ENCODE measurements at places on chromosomes 2 and 18. TPM values are rescaled to one million over a fixed set of nuclear protein-coding genes. Genes with fewer than 3 reads are reported as not detected.

The ATP6V1C2 gene
- 0.61 TPM for total RNA-seq

The UGT1A3 gene
- total RNA-seq = 6.0 TPM

The LYPD1 gene
- 34.3 TPM for total RNA-seq

The PLCD4 gene
- total RNA-seq = 0.95 TPM

The ITGA4 gene
- 0.33 TPM for total RNA-seq

- no peak overlapping the region for H3K4me3 ChIP-seq
- no peaks in the 10 kb centered on the region for H3K4me1 ChIP-seq
- H3K27me3 ChIP-seq = peaks cover 24% of the 10 kb centered on the region
- DNase-seq = no peak
Measured at GRCh38 chr18:47263430-47264307, 12.2 kb upstream of the SKOR2 start.

DNA sequence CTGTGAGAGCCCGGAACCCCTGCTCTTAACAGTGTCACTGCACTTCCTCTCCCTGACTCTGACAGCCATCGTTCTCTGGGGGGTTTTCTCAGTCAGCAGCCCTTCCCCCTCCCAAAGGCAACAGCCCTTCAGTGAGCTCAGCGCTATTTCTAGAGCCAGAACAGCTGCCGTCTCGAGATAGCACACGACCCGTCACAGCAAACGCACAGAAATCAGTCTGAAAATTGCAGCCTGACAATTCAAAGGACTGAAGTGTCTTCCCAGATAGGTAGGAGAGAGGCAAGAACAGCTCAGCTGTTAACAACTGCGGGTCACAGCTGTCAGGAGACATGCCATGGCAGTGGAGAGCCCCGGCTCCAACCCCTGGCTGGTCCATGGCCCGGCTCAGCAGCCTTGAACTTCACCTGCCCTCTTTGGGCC, 45.4 kb downstream of the ST8SIA5 start:
- DNase-seq = no peak
- H3K27ac ChIP-seq = no peak overlapping the region
- H3K27me3 ChIP-seq = no peaks in the 10 kb centered on the region
- H3K4me3 ChIP-seq = no peak overlapping the region
- H3K36me3 ChIP-seq = no peaks in the 10 kb centered on the region

DNA sequence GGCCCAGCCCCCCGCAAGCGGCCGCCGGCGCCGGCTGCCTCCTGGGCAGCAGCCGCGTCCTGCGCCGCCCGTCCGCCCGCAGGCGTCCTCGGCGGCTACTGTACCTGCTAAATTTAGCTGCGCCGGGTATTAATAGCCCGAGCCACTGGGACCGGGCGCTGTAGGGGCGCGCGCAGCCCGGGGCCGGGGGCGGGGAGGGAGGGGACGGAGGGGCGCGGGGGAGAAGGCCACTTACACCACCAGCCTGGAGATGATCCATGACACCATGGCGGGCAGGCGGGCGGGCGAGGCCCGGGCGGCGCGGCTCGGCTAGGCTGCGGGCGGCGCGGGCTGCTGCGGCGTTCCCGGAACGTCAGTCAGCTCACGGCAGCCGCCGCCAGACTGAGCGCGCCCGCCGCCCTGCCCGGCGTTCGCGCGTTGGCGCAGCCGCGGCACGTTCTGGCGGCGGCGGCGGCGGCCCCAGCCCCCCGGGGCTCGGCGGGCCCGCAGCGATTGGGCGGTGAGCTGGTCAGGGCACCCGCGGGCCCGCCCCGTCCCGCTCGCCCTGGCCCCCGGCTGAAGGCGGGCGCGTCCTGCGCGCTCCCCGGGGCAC, at the start of gene REEP1:
TSS of gene REEP1 (minus strand) at position 383 of the 592 bp plus-strand sequence. CDS start at position 267, 116 bp downstream.
- peaks cover 40% of the 10 kb centered on the region for H3K27me3 ChIP-seq
- peaks cover 19% of the 10 kb centered on the region for H3K4me1 ChIP-seq
- H3K4me3 ChIP-seq = peak within 1 kb of the TSS; percentile 78
- H3K27ac ChIP-seq = no peak within 1 kb of the TSS

DNA sequence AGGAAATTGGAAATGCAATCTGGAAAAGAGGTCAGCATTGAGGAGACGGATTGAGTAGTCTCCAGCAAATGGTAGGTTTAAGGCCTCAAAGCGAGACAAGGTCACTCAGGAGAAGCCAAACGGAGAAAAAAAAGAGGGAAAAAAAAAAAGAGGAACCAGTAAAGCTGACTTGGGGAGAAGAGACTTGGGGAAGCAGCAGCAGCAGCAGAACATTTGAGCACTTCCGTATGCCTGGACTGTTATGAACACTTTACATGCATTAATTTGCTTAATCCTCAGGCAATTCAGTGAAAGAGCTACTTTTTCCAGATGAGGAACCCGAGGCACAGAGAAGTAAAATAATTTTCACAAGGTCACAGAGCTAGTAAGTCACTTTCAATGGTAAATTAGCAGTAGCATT, 81.3 kb downstream of the OSBPL6 start:
- no peaks in the 10 kb centered on the region for H3K36me3 ChIP-seq
- peaks cover 19% of the 10 kb centered on the region for H3K4me1 ChIP-seq
- no peak overlapping the region for H3K27ac ChIP-seq
- no peaks in the 10 kb centered on the region for H3K27me3 ChIP-seq
- no peak for DNase-seq

DNA sequence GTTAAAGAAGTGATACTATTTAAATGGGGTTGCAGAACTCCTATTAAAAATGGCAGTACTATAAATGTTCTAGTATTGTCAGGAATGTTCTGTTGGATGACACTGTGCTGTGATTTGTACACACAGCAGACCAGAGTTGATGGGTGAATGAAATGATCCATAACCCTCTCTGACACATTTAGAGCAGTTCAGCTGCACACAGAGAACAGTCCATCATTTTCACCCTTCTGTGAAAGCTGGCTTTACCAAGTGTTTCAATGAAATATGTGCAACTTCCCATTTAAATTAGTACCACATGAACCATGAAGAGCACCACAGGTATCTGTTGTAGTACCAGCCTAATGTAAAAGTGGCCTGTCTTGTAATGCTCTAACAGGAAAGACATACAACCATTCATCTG, 981.4 kb downstream of the TMEM182 start:
- H3K27ac ChIP-seq = no peak overlapping the region
- no peak overlapping the region for H3K4me3 ChIP-seq
- no peak for DNase-seq
- H3K27me3 ChIP-seq = no peaks in the 10 kb centered on the region

DNA sequence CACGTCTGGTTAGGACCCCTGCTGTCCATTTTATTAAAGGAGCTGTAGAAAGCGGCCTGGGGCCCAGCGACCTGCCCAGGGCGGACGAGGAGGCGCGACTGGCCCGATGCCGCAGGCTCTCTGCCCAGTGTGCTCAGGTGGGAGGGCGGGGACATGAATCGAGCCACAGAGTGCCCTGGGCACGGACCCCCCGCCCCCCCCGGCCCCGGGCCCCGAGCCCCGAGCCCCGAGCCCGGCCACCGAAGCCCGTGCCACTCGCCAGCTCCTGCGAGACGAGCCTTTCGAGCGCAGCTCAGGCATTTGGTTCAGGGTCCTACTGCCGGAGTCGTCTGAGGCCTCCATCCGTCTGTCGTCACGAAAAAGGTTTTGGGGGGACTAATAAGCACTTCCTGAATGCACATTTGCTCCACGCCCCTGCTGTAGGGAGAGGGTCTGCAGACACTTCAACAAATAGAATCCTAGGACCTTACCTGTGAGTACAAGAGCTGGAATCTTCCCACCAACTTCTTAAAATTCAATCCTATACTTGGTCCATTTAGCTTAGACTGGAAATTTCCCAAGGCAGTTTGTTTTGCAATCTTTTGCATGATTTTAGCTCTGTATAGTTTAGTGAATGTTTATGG, 602 bp upstream of the ADAM17 start:
- H3K4me1 ChIP-seq = peaks cover 30% of the 10 kb centered on the region
- peaks cover 50% of the 10 kb centered on the region for H3K36me3 ChIP-seq
- H3K27ac ChIP-seq = peak overlapping the region; percentile 95
- H3K27me3 ChIP-seq = no peaks in the 10 kb centered on the region
- peak overlapping the region; percentile 98 for H3K4me3 ChIP-seq

DNA sequence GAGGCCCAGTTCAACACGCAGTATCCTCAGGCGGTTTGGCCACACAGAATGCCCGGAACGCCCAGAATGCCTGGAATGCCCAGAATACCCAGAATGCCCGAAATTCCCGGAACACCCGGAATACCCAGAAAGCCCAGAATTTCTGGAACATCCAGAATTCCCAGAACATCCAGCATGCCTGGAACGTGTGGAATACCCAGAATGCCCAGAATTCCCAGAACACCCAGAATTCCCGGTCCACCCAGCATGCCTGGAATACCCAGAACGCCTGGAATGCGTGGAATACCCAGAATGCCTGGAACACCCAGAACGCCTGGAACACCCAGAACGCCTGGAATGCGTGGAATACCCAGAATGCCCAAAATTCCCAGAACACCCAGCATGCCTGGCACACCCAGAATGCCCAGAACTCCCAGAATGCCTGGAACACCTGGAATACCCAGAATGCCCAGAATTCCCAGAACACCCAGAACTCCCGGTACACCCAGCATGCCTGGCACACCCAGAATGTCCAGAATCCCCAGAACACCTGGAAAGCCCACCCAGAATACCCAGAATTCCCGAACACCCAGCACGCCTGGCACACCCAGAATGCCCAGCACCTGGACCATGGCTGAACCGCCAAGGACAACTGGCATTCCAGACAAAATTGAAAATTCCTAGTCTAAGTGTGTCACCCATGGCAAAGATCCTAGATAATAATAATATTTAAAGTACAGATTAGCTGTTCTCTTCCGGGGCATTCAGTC, 487.4 kb upstream of the SALL3 start:
- no peak overlapping the region for H3K4me3 ChIP-seq
- H3K27ac ChIP-seq = no peak overlapping the region
- no peaks in the 10 kb centered on the region for H3K4me1 ChIP-seq
- no peaks in the 10 kb centered on the region for H3K36me3 ChIP-seq
- no peak for DNase-seq

DNA sequence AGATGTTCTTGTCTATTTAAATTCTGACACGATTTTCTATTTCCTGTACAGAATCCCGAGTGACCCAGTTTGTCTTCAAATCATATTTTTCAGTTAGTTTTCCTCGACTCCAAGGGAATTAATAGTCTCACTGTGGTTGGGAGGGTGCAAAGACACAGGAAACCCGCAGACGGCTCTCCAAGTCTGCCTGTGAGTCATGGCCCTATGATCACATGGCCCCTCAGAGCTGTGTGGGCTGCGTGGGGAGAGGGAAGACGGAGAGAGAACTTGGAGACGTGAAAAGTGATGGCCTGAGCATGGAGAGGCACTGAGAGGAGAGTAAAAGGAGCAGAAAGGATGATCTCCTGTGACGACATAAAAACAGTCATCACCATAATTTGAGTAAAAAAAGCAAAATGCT, 989.9 kb downstream of the DCDC2C start:
- H3K27me3 ChIP-seq = no peaks in the 10 kb centered on the region
- DNase-seq = no peak
- H3K36me3 ChIP-seq = no peaks in the 10 kb centered on the region
- H3K4me1 ChIP-seq = no peaks in the 10 kb centered on the region

DNA sequence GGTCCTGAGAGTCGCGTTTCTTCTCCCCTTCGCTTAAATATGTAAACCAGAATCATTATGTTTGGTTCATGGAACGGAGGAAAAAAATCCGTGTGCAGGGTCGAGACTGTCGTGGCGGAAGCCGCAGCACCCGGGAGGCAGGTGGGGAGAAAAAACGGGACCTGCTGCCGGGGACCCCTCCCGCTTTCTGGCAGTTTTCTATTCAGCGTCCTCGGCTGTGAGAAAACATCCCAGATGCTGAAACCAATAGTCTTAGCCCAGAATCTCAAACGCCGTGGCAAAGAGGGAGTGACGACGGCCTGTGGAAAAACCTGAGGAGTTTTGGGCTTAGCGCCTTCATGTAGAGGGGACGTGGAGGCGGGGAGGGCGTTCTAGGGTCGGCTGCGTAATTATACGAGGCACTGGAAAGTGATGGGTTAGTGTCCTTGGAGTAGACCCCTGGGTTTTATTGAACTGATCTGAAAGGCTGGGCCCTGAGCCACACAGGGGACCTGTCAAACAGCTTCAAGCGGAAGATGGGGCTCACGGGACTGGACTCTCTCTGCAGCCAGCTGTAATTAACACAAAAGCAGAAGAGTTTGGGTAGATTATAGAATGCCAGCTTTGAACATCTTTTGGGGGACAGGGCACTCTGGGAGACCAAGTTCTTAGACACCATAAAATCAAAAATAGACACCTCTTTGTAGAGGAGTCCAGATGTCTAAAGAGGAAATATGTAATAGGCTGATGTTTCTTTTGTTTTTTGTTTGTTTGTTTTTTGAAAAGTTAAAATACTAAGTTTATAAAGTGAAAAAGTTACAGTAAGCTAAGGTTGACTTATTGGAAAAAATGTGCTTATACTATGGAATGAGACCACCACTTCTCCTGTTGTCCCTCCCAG, 834 bp upstream of the BUB1 start:
- H3K4me1 ChIP-seq = peaks cover 30% of the 10 kb centered on the region
- H3K36me3 ChIP-seq = peaks cover 21% of the 10 kb centered on the region
- H3K27ac ChIP-seq = peak overlapping the region; percentile 91
- H3K27me3 ChIP-seq = peaks cover 27% of the 10 kb centered on the region

- H3K4me1 ChIP-seq = peaks cover 54% of the 10 kb centered on the region
- no peak overlapping the region for H3K4me3 ChIP-seq
- DNase-seq = no peak
- peaks cover 8% of the 10 kb centered on the region for H3K36me3 ChIP-seq
- H3K27ac ChIP-seq = peak overlapping the region; percentile 94
Measured at GRCh38 chr2:69733342-69734034, 8.4 kb upstream of the ANXA4 start.

DNA sequence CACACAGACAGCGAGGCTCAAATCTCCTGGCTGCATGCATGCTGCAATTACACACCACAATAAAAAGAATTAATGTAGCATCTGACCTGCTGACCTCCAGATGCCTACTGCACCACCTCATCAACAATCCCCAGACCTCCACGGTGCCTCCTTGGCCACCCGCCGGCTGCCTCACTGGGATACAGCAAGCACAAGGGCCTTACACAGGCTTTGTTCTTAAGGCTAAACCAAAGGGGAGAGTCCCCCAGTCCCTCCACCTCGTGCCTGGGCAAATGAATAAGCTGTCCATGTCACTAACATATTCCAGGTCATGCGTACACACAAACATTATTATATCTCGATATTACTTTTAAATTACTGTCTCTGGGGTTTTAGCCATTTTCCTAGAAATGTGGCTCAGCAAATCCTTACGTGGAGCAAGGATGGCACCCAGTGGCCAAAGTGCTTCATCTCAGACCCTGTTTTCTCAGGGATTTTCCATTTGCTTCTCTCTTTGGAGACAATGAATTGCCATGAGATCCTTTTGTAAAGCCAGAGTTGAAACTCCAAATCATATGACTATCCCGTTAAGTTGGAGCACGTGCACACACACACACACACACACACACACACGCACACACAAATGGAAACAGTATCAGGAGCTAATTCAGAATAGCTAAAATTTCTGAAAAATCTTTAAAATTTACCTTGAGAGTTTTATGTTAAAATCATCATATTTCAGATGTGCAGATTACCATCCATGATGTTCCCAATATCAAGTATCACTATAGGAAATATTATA, 313.8 kb downstream of the PDE11A start:
- DNase-seq = peak; percentile 36
- peaks cover 18% of the 10 kb centered on the region for H3K27me3 ChIP-seq
- no peak overlapping the region for H3K4me3 ChIP-seq
- no peak overlapping the region for H3K27ac ChIP-seq

GRCh38 chr18:68520406-68521075, 194.4 kb downstream of the TMX3 start:
- H3K36me3 ChIP-seq = no peaks in the 10 kb centered on the region
- DNase-seq = no peak
- H3K27me3 ChIP-seq = no peaks in the 10 kb centered on the region
- no peak overlapping the region for H3K4me3 ChIP-seq

GRCh38 chr2:172095146-172095904, 7.4 kb downstream of the DLX2 start:
- peaks cover 21% of the 10 kb centered on the region for H3K4me1 ChIP-seq
- peak overlapping the region; percentile 75 for H3K4me3 ChIP-seq
- H3K36me3 ChIP-seq = peaks cover 5% of the 10 kb centered on the region
- no peak overlapping the region for H3K27ac ChIP-seq
- DNase-seq = peak; percentile 61
- peaks cover 86% of the 10 kb centered on the region for H3K27me3 ChIP-seq

All from Calu3 (cell line).